ENCODE measurements at places on chromosomes 5 and 9.

GRCh38 chr5:178213003-178213461 lies 8.7 kb downstream of the HNRNPAB start:
- DNase-seq, result no peak

DNA sequence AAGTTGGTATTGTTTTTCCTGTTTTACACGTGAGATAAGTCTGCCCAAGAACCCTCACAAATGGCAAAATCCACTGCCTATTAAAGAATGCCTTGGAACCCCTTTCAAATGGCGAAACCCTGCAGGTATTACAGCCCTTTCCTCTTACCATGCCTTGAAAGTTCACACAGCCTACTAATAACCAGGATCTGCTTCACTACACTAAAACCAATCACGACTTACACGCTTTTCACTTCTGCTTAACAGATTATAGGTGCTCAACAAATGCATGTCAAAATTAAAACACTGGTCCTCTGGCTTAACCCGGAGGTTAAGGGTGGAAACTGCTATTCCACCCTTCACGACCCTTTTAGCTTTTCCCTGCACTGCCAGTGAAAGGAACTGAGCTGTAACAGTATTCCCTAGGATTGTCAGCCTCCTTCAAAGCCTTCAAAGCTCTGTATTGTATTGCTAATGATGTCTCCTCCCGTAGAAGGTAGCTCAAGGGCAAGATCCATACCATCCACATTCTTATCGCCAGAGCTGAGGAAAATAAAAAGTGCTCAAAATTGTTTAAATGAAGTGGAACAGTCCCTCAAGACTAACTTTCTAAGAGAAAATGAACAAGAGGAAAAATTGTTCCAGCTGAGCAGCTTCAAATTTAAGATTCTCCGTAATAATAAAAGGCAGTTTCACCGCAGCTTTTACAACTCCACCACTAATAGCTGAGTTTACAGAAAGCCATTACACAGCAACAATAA lies 997 bp downstream of the AUH start:
- DNase-seq, result no peak

DNA sequence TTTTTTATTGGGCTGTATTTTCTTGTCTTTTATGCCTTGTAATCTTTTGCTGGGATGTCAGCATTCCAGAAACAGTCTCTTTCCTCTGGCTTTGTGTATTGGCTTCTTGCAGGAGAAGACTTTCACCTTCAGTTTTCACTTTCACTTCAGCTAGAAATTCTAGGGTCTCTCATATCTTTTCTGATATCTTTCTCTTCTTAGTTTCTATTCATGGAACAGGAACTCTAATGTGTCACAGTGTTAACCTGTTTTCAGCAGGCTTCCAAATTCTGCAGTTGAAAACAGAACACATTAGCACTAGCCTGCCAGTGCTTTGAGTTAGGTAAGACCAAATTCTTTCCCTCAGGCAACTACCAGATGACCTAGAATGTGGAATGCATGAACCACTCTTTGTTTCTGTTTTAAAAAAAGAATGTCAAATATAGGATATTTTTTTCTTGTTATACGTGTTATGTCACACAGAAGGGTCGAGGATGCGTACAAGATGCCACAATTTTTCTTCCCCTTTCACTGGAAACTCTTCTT lies 164.7 kb downstream of the TUSC1 start:
- no peak for DNase-seq

DNA sequence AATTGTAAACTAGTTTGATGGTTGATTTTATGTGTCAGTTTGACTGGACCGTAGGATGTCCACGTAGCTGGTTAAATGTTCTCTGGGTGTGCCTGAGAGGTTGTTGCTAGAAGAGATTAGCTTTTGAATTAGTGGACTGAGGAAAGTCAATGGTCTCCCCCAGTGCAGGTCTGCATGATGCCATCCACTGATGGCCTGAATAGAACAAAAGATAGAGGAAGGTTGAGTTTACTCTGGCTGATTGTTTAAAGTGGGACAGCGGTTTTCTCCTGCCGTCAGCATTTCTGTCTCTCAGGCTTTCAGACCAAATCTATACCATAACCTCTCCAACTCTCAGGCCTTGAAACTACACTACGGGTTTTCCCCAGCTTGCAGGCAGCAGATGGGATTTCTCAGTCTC lies 899.2 kb upstream of the WWC1 start:
- no peak for DNase-seq

GRCh38 chr5:58548068-58548467 lies 34.8 kb upstream of the RAB3C start:
- DNase-seq, result no peak

- DNase-seq, result no peak
Measured at GRCh38 chr9:101902051-101902450, 163.6 kb upstream of the GRIN3A start.

DNA sequence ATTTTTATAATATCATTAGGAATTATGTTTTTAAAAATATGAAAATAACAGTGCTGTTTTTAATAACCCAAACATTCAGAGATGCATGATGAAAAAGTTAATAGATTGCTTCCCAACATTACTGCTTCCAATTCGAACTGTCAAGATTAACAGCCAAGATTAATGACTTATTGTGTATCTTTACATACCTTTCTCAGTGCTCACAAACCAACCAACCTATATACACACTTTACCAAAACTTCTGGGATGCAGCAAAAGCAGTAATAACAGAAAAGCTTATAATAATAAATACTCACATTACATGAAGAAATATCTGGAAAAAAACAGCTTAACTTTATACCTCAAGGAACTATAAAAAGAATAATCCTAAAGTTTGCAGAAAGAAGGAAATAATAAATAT lies 82.1 kb downstream of the TMEM232 start:
- no peak for DNase-seq

DNA sequence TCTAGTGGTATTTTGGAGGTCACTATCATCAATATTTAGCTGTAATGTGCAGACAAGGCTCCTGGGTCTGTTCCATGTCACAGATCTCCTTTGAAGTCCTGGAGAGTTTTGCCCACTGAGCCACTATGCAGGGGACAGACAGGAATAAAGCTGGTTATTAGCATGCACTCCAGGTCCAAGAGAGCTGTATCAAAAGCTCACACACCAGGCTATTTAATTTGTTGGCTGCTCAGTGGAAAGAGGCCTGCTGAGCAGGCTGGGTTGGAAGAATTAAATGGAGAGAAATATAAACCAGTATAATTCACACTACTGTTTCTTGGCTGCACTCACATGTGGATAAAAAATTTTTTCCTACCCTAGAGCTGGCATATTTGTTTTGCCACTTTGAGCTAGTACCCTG lies 113.8 kb upstream of the TAF11L2 start:
- DNase-seq, result no peak

GRCh38 chr9:110143950-110144545 lies 63.9 kb downstream of the C9orf152 start:
- DNase-seq, result no peak

- DNase-seq, result no peak
Measured at GRCh38 chr9:69018737-69019136, 4.8 kb upstream of the PRKACG start.

DNA sequence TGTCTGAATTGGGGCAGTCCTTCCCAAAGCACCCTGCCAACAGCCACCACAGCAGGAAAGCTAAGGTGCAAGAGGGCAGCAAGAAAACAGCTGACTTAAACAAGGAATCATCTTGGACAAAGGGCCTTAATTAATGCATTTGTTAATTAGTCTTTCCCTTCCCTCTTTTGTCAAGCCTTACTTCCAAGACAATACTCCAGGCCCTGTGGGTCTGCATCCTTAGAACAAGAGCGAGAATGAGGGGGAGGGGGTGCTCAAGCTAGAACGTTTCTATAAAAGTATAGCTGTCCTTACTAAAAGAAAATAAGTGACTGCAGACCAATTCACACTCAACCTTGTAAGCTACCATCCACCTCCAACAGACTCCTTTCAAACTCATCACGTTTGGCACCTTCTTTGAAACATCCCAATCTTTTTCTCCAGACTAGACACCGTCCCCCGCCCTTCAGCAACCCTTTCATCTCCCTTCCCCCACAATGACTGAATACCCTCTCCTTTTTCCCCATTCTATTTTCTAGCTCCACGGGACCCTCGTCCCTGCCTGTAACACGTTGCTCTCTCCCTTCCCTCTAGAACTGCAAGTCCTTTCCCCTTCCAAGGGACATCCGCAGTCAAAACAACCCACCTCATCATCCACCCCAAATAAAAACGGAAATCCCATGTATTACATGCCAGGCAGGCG lies 85.7 kb upstream of the RNF38 start:
- no peak for DNase-seq

GRCh38 chr9:118023644-118024043 lies 319.4 kb downstream of the TLR4 start:
- no peak for DNase-seq

DNA sequence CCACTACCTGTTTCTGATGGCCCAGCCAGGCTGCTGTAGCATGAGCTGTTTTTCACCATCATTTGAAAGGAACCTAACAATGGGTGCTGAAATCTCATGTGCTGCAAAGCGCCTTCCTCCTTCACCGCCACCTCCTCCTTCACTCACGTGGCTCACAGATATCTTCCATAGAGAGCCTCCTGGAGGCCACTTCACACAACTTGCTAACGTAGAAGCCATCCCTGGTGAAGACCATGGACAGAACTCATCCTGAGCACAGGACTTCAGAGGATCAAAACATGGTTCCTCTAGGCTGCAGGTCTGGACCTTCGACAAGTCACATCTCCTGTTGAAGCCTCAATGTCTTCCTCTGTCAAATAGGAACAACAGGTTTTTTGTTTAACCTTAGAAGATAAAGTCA lies 155.5 kb upstream of the RAD23B start:
- DNase-seq, result no peak
